ENCODE measurements at places on chromosomes 7 and 10.

GRCh38 chr7:4115941-4116610 is 566.0 kb upstream of the FOXK1 start:
- no peak for DNase-seq

- no peak for DNase-seq
Measured at GRCh38 chr10:86252079-86252478, 114.5 kb downstream of the GRID1 start.

GRCh38 chr7:43405948-43406347 is 177.0 kb upstream of the STK17A start:
- DNase-seq = no peak

- DNase-seq = no peak
Measured at GRCh38 chr10:48541144-48541795, 63.6 kb downstream of the ARHGAP22 start.

DNA sequence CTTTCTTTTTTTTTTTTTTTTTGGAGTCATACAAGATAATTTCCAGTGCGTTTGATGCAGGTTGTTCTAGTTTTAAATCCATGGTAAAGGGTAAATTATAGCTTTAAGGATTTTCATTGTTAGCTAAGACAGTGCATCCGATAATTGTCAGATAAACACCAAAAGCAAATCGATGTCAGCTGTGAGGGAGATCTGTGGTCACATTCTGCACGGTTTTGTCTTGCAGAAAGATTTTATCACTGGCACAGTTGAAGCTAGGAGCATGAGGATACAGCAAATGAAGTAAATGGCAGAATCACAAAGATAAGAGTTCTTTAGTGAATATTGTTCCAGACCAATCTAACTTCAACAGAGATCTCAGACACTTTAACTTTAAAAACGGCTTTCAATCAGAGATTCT is 648.8 kb upstream of the COBL start:
- DNase-seq = no peak

- DNase-seq = no peak
Measured at GRCh38 chr7:121369462-121369861, 26.6 kb downstream of the FAM3C start.

- no peak for DNase-seq
Measured at GRCh38 chr7:28919510-28919909, 38.6 kb downstream of the TRIL start.

- DNase-seq = no peak
Measured at GRCh38 chr10:31693491-31693890, 235.1 kb downstream of the ARHGAP12 start.

- DNase-seq = no peak
Measured at GRCh38 chr10:24804956-24805355, 81.3 kb upstream of the ARHGAP21 start.

DNA sequence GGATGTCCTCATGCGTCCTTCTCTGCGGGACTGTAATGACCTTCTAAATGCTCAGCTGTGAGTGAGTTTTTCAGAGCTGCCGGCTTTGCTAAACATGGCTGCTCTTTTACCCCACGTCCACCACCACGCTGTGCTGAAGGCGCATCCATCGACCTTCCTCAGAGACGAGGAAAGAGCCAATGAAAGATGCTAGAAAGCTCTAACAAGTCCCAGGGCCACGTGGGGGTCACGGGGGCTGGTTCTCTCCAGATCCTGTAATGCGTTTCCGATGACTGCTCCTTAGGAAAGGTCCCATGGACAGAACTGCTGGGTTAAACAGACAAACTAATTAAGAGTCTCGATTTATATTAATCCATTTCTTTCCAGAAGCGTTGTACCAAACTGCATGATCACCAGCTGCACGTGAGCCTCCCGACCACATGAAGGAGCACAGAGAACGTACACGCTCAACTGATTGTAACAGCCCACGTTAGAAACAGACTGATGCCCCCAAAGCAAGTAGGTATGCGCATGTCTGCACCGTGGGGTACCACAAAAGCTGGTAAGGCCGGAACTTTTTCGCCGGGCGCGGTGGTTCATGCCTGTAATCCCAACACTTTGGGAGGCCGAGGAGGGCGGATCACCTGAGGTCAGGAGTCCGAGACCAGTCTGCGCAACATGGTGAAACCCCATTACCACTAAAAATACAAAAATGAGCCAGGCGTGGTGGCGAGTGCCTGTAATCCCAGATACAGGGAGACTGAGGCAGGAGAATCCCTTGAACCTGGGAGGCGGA is 109.6 kb downstream of the TCERG1L start:
- DNase-seq = no peak

DNA sequence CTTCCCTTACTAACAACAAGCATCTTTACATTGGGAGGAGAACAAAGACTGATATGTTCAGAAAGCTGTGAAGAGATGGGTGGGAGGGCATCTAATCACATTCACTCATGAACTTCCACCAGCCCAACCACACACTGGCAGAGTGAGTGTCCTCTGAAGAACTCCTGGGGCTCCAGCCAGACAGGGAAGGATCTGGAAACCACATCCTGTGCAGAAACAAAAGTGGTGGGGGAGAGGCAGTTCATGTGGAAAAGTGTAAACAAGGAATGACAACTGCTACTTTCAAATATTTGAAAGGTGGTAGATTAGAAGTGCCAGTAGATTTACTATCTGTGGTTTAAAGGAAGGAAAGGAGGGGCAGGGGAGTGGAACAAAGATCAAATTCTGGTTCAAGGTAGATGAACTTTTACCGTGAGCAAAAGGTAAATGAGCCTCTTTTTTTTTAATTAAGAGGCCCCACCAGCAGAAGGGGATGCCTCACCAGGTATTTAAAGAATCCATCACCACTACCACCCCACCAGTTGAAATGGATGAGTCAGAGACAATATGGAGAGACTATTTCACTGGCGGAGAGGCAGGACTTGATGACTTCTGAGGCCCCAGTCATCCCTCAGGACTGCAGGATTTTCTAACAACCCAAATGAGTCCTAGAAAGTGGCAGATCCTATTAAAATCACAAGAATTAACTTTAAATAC is 34.5 kb downstream of the GOT1 start:
- DNase-seq = no peak

GRCh38 chr7:157555944-157556641 is 219.3 kb downstream of the DNAJB6 start:
- DNase-seq = no peak

- DNase-seq = no peak
Measured at GRCh38 chr10:28730031-28730778, 52.9 kb downstream of the BAMBI start.

GRCh38 chr7:50140688-50141087 is 47.6 kb upstream of the ZPBP start:
- DNase-seq = no peak

GRCh38 chr7:21580073-21580521 is 37.3 kb downstream of the DNAH11 start:
- DNase-seq = no peak

GRCh38 chr7:154577141-154577873 is 425.6 kb downstream of the PAXIP1 start:
- DNase-seq = no peak

- no peak for DNase-seq
Measured at GRCh38 chr10:43644252-43644651, 4.4 kb downstream of the ZNF32 start.

- peak; percentile 8 for DNase-seq
Measured at GRCh38 chr7:30921540-30922401, 10.1 kb downstream of the AQP1 start.

DNA sequence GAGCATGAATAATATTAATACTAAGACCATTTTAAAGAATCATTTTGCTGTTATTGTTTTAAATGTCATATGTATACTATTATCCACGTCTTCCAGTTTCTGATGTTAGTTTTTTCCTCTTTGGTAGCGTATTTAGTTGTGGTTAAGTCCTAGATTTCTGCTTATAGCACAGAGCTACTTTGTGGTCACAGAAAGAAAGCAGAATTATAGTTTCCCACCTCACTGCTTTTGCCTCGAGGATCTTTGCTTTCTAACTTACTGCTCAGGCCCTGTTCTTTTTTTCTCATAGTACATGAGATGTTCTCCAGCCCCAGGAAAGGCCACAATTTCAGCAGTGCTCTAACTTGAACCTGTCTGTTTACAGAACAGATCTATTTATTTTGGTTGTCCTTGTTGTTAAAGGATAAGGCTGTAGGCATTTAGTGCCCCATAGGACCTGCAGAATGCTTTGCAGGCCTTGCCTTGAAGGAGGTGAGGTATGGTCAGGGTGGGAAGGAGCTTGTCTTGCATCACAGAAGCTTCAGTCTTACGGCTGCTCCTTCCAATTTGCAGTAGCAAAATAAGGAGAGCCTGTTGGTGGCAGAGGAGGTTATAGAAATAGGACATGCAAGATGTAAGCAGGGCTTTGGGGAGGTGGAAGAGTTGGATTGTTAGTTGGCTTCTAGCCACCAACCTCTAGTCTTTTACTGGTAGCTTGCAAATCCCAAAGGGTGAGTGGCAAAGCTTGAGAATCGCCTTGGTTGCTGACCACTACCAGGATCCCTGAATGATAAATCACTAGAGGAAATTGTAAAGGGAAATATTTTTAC is 129.1 kb downstream of the LRRC4 start:
- DNase-seq = no peak

DNA sequence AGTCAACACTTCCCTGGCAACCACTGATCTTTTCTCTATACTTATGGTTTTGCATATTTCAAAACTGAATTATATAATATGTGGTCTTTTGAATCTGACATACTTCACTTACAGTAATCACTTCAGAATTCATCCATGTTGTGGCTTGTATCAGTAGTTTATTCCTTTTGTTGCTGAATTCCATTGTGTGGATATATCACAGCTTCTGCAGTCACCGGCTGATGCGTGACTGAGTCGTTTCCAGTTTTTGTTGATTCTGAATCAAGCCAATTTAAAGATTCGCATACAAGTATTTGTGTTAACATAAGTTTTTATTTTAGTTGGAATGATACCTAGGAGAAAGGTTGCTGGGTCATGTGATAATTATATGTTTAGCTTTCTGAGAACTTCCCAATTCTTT is 672.5 kb upstream of the ANKRD30A start:
- no peak for DNase-seq

GRCh38 chr10:18044976-18045720 is 93.4 kb downstream of the SLC39A12 start:
- no peak for DNase-seq

DNA sequence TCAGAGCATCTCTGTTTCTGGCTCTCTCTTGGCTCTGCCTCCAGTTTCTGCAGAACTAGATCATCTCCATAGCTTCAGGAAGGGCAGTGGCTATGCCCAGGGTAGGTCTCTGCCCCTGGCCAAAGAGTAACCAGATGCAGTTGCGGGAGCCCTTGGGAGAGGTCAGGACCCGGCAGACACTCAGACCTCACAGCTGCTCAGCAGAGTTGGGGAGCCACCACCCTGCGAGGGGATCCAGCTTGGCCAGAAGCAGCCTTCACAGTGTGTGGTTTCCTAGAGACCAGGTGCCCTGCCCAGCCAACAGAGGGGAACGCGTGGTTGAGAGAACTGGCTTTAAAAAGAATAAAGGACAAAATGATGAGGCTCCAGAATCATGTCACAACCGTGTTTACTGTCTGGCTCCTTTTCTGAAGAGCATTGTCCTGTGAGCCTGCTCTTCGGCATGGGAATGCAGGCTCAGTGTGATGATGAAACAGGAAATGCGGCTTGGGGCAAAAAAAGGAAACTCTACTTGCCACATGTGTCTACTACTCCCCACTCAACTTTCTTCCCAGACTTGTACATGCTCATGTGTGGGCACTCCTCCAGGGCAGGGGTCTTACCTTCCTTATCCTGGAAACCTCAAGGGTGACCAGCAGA is 243.1 kb downstream of the INHBA start:
- DNase-seq = no peak

GRCh38 chr7:94492601-94493000 is 17.0 kb upstream of the CASD1 start:
- DNase-seq = no peak

GRCh38 chr10:99791831-99792230 is 9.4 kb downstream of the ABCC2 start:
- no peak for DNase-seq

DNA sequence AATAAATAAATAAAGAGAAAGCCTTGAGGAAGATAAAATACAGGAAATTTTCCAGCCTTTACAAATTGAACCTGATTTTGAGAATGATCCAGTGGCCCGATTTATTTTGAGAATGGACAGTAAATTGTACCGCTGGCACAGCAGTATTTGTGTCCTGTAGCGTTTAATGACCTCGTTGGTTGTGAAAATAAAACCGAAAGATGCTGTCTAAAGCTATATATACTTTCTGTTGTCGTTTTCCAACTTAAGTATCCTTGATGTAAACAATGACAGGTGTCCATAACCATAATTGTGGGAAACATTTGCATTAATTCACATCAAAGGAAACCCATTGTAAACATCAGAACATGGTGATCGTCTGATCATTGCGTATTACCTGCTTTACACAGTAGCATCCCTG is 38.8 kb downstream of the TBXAS1 start:
- DNase-seq = no peak

DNA sequence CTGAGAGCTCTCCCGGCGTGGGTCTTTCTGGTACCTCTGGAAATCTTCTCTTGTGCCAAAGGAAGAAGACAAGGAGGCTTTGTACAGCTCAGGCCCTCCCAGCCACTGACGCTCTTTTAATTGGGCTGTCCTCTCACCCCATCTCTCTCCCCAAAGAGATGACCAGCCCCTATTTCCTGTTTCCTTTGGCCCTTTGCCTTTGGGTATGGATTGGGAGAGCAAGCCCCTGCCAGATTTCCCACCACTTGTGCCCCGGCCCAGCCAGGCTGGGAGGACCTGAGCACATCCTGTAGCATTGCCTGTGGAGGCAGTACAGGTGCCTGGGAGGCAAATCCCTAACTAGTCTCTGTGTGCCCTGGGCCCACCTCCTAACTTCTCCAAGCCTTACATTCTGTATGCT is 5.7 kb upstream of the PLAC9 start:
- no peak for DNase-seq

DNA sequence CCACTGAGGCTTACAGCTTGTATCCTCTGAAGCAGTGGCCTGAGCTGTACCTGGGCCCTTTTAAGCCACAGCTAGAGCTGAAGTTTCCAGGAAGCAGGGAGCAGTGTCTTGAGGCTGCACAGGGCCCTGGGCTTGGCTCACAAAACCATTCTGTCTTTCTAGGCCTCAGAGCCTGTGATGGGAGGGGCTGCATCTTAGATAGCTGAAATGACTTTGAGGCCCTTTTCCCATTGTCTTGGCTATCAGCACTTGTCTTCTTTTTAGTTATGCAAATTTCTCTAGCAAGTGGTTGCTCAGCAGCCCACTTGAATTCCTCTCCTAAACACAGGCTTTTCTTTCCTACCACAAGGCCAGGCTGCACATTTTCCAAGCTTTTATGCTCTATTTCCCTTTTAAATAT is 864.2 kb downstream of the REEP3 start:
- DNase-seq = no peak

DNA sequence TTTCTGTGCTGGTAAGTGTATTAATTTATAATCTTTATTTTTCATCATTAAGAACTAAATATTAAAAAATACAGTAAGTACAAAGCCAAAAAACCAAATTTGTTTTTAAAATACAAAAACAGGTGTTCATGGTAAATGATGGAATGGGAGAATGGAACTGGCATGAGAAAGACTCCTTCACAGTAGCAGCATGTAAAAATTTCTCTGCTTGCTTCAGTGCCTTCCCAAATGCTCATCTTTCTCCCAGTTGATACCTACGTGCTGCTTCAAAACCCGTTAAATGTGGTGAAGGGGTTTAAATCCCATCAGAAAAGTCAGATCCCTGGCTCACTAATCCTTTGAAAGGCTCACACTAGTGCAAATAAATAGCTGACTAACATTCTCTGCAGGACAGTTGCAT is 4.2 kb downstream of the RNF133 start:
- DNase-seq = no peak

All from activated T-cell treated with anti-CD3 and anti-CD28 coated beads, Interleukin-2, amount 50 U/mL, for 24 hours (primary cell).